T-helper 2 cell (primary cell): ENCODE measurements at places on chromosomes 11 and 22.

- no peak for DNase-seq
Observed at GRCh38 chr11:85475660-85476517, 151.3 kb downstream of the DLG2 start.

DNA sequence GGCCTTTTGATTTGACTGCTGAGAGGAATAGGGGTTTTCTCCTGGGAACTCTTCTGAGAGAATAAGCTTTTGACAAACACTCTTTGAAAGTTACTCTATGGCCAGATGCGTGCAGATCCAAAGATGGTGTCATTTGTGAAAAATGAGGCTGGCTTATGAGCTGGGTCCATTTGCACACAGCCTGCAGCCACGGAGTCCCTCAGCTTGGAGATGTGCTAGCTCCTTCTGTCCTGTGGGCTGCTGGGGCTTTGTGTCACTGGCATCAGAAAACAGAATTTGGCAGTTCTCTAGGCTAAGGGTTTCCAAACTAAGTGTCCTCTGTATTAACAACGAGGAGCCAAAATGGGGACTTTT, 702.4 kb downstream of the NTM start:
- no peak for DNase-seq

GRCh38 chr22:48267681-48268080, 1505.2 kb downstream of the TBC1D22A start:
- DNase-seq: no peak

DNA sequence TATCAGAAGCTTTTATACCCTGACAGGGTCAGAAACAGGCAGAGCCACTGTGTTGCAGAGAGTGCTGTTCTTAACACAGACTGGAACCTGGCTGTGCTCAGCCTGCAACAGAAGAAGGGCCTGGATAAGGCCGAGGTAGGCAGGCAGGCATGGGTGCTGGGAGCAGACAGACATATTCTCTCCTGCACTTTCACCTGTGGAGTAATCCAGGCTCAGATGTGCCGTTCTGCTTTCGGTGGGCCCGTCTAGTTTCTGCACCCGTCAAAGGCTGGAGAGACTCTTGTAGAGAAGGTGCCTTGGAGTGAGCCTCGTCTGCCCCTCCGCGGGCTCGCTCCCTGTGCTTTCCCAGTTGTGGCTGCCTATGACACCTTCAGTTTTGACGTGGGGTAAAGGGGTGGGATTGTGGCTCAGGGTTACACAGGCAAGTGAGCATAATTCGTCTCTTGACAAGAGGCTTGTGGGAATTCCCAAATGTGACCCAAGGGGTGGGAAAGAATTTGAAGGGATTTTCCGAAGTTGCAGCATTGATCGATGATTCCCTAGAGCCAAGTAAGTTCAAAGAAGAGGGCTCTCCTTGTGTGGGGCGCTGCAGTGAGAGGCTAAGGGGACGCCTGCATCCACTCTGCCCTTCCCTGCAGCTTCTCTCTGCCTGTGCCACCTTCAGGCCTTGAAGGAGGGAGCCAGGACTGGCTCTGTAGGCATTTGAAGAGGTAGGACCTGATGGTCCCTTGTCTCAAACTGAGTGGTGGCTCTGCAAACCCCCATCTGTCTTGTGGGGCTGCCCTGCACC, 16.2 kb upstream of the ST3GAL4 start:
- no peak for DNase-seq

DNA sequence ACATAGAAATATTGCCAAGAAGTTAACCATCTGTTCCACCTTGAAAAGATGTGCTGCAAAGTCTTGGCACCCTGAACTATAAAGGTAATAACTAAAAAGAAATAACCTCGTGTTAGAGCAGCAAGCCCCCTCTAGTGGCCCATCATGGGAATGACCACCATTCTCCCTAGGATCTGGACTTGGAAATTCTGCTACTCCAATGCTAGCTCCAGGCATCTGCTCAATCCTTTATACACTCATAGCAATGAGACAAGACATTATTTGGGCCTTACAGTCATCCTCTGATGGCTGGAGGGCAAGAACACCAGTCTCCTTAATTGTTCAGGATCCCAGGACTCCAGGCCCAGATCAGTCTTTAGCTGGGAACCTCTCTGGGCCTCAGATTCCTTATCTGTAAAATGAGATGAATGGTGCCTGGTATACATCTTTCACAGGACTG, 76.0 kb downstream of the CWC15 start:
- DNase-seq: peak; percentile 8
